ENCODE measurements at places on chromosomes 16 and 17. TPM values are rescaled to one million over a fixed set of nuclear protein-coding genes. Genes with fewer than 3 reads are reported as not detected.

- H3K36me3 ChIP-seq: no peaks in the 10 kb centered on the region
- no peak for DNase-seq
- no peak overlapping the region for H3K4me3 ChIP-seq
- no peak overlapping the region for H3K27ac ChIP-seq
- no peaks in the 10 kb centered on the region for H3K4me1 ChIP-seq
Measured at GRCh38 chr16:87033541-87034300, 283.5 kb downstream of the C16orf95 start.

DNA sequence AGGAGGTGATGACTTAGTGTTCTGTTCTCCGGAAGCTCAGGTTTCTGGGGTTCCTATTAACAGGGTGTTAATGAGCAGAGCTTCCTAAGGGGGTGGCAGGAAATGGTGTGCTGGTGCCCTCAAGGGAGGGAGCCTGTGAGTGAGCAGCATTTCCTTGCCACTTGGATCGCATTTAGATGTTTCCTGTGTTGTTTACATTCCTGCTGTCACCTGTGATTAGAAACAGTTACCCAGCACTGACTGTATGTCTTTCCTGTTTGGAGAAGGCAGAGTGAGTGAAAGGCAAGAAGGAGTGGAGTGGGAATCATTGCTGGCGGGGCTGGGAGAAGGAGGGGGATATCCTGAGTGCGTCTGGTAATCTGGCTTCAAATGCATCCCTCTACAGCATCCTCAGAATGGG lies 214.6 kb downstream of the CCDC182 start:
- DNase-seq: no peak
- H3K27me3 ChIP-seq: no peaks in the 10 kb centered on the region
- H3K4me3 ChIP-seq: no peak overlapping the region
- H3K36me3 ChIP-seq: no peaks in the 10 kb centered on the region
- peaks cover 17% of the 10 kb centered on the region for H3K4me1 ChIP-seq
- H3K27ac ChIP-seq: peak overlapping the region; percentile 56

DNA sequence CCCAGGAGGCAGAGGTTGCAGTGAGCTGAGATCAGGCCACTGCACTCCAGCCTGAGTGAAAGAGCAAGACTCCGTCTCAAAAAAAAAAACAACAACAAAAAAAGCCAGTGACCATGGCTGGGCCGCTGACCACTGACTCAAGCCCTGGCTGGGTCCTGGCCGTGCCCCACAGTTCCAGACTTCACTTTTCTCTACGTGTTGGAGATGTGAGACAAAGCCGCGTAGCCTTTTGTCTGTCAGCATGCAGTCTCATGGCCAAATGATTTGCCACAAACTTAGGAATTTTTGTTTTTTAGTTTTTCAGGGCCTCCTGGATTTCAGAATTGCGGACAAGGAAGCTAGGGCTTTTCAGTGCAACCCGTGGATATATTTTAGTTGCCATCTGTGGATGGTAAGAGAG lies 89.3 kb upstream of the CIBAR2 start:
- H3K36me3 ChIP-seq: no peaks in the 10 kb centered on the region
- H3K27me3 ChIP-seq: peaks cover 28% of the 10 kb centered on the region
- H3K4me3 ChIP-seq: no peak overlapping the region
- no peak for DNase-seq

GRCh38 chr16:31179747-31180459 lies at the start of gene FUS:
Gene FUS, plus strand, starts transcription at chr16:31180139. Its CDS starts 76 bp downstream, at chr16:31180215.
- peaks cover 47% of the 10 kb centered on the region for H3K4me1 ChIP-seq
- peak within 1 kb of the TSS; percentile 95 for H3K4me3 ChIP-seq

DNA sequence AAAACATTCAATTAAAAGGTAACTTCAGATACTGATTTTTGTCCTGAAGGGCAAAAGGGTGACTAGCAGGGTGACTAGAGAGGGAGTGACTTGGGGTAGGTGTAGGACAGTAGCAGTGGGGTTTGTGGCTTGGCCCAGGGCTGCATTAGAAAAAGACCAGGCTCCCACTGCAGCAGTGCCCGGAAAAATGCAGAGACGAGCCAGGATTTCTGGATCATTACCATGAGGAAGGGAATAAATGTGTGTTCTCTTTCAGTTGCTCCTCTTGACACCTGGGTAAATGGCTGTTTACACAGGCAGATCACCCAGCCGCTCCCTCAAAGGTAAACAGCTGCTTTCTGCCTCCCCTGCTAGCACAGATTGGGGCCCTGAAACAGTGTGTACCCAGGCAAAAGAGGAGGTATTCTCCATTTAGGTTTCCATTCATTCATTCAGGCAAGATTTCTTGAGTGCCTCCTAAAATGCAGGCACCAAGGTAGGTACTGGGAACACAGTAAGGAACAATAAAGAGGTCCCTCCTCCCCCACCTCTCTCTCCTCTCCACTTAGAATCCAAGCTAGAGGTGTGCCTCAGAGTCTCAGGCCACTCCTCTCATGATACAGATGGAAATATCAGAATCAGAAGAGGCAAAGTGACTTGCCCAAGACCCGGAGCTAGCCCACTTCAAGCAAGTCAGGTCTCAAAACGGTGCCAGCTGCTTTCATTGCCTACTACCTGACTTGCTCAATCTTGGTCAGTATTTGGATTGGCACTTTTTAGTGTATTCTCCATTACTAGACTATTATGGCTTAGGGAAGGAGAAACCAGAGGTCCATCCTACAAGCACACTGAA lies 15.2 kb upstream of the TOX3 start:
- no peaks in the 10 kb centered on the region for H3K36me3 ChIP-seq
- no peaks in the 10 kb centered on the region for H3K27me3 ChIP-seq
- H3K27ac ChIP-seq: no peak overlapping the region
- no peak for DNase-seq

- no peak for DNase-seq
- no peak overlapping the region for H3K27ac ChIP-seq
- no peaks in the 10 kb centered on the region for H3K27me3 ChIP-seq
- no peak overlapping the region for H3K4me3 ChIP-seq
- H3K36me3 ChIP-seq: peaks cover 8% of the 10 kb centered on the region
Measured at GRCh38 chr17:45093444-45094110, 32.5 kb downstream of the NMT1 start.

GRCh38 chr17:45119964-45120363 lies 12.4 kb downstream of the PLCD3 start:
- no peak for DNase-seq
- H3K4me3 ChIP-seq: no peak overlapping the region
- H3K36me3 ChIP-seq: no peaks in the 10 kb centered on the region
- H3K27me3 ChIP-seq: peaks cover 16% of the 10 kb centered on the region
- peaks cover 3% of the 10 kb centered on the region for H3K4me1 ChIP-seq
- no peak overlapping the region for H3K27ac ChIP-seq

DNA sequence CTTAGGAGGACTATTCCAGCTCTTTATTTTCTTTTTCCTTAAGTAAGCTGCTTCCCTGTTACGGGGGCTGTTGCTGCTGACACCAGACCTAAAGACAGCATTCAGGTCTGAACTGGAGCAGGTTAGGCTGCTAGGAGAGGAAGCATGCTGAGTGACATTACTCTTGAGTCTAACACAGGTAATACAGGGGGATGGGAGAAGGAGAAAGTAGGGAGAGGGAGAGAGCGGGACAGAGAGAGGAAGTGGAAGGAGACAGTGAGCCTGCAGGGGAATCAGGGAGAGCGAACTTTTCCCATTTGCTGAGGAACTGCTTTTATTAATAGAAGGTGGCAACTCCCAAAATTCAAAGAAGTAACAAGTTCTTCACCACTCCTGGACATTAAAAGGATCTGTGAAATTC lies 130.9 kb downstream of the PARN start:
- peaks cover 11% of the 10 kb centered on the region for H3K36me3 ChIP-seq
- peaks cover 27% of the 10 kb centered on the region for H3K4me1 ChIP-seq

DNA sequence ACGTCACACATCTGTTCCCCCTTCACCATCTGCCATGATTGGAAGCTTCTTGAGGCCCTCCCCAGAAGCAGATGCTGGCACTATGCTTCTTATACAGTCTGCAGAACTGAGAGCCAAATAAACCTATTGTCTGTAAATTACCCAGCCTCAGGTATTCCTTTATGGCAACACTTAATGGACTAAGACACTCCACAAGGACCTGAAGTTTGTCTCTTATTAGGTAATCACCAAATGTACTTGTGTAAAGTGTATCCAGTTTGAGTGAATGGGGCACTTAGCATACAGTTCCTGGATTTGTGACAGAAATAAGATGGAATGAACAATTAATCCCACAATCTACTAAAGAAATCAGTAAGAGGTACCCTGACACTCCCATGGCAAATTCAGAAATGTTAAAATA lies 105.3 kb downstream of the SLC39A11 start:
- DNase-seq: no peak
- H3K36me3 ChIP-seq: no peaks in the 10 kb centered on the region
- H3K4me1 ChIP-seq: peaks cover 7% of the 10 kb centered on the region

DNA sequence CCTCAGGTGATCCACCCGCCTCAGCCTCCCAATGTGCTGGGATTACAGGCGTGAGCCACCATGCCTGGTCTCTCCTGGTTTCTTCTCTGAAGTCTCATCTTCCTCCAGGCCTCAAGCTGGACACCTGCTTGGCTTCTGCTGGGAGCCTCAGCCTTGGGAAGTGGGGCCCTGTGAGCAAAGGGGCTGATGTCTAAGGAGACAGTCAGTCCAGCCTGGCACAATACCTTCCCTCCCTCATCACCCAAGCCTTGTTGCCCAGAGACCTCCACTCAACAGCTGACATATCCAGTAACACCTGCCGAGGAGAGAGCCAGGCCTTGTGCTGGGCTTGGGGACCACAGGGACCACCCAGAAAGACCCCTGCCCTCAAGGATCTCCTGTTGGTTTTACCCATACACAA lies 251.6 kb downstream of the GSG1L start:
- H3K4me3 ChIP-seq: no peak overlapping the region
- no peak overlapping the region for H3K27ac ChIP-seq
- H3K27me3 ChIP-seq: peaks cover 37% of the 10 kb centered on the region
- H3K36me3 ChIP-seq: no peaks in the 10 kb centered on the region
- H3K4me1 ChIP-seq: peaks cover 3% of the 10 kb centered on the region

DNA sequence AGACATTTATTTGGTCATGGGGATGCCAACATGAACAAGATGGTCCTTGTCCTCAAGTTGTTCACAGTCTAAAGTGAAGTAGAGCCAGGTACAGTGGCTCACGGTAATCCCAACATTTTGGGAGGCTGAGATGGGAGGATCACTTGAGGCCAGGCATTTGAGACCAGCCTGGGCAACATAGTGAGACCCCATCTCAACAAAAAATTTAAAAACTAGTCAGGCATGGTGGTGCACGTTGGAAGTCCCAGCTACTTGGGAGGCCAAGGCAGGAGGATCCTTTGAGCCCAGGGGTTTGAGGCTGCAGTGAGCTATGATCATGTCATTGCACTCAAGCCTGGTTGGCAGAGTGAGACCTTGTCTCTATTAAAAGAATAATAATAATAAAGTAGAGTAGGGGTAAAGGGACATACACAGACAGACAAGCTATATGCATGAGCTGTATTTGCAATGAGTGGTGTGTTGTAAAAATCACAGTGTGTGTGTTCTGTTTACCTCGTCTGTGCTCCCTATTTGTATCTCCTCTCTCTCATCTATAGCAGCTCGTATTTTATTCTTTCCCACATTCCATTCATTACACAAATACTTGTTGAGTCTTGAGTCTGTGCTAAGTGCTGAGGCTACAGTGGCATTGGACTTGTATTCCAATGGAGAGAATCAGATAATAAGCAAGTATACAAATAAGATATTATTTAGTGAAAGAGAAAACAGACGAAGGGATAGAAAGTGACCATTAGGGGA lies 73.9 kb upstream of the DHX40 start:
- H3K4me1 ChIP-seq: peaks cover 11% of the 10 kb centered on the region
- no peak for DNase-seq
- H3K27ac ChIP-seq: no peak overlapping the region
- H3K36me3 ChIP-seq: peaks cover 6% of the 10 kb centered on the region
- H3K4me3 ChIP-seq: no peak overlapping the region

GRCh38 chr16:54112451-54113206 lies 174.0 kb downstream of the IRX3 start:
- H3K36me3 ChIP-seq: peaks cover 14% of the 10 kb centered on the region
- H3K27me3 ChIP-seq: no peaks in the 10 kb centered on the region
- no peaks in the 10 kb centered on the region for H3K4me1 ChIP-seq
- no peak for DNase-seq

DNA sequence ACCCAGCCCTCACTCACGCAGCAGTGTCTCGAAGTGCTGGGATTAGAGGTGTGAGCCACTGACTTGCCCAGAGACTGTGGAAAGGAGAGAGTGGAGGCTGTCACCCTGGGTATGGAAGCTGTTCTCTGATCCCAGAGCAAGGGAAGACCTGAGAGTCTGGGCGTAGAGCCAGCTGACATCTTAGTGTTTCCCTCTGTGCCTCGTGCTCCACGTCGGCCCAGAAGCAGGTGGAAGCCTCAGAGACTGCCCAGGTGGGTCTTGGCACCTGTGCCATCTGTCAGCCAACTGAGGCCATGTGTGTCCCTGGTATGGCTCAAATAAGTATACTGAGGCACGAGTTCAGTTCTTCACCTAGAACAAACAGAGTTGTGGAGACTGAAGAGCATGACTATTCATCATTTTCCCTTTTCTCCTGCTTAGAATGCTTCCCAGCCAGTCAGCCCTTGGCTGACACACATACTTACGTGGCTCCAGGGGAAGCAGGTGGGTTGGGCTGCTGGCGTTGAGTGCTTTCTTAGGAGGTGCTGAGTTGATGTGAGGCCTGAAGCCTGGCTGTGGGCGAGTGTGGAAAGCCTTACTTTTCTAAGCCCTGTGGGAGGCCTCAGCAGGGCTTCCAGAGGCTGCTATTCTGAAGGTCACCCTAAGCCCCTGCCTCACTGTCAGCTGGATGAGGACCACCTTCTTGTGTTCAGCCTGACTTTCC lies 8.1 kb downstream of the CTRL start:
- no peak overlapping the region for H3K27ac ChIP-seq
- H3K36me3 ChIP-seq: no peaks in the 10 kb centered on the region

GRCh38 chr17:16910341-16910740 lies 61.6 kb downstream of the TNFRSF13B start:
- no peak for DNase-seq
- H3K4me3 ChIP-seq: no peak overlapping the region
- peaks cover 19% of the 10 kb centered on the region for H3K4me1 ChIP-seq
- H3K27me3 ChIP-seq: peaks cover 48% of the 10 kb centered on the region
- H3K36me3 ChIP-seq: peaks cover 4% of the 10 kb centered on the region
- no peak overlapping the region for H3K27ac ChIP-seq

- no peaks in the 10 kb centered on the region for H3K27me3 ChIP-seq
- no peak overlapping the region for H3K4me3 ChIP-seq
- peaks cover 4% of the 10 kb centered on the region for H3K36me3 ChIP-seq
Measured at GRCh38 chr17:37221865-37222264, 153.9 kb upstream of the C17orf78 start.

DNA sequence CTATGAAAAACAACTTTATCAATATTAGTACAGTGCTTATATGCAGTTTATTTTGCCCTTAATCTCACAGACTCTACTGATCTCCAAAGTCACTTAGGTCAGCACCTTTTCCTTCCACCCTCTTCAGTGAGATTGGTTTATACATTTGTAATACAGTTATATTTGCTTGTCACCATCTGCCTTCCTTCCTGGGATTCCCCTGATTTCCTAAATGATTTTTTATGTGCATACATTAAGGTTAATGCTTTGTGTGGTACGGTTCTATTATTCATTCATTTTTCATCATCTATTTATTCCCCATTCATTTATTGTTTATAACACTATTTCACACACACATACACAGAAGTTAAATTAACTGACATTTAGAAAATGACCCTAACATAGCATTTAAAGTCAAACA lies 419.8 kb upstream of the CDH11 start:
- H3K4me3 ChIP-seq: no peak overlapping the region
- H3K27ac ChIP-seq: no peak overlapping the region
- no peaks in the 10 kb centered on the region for H3K27me3 ChIP-seq
- H3K4me1 ChIP-seq: no peaks in the 10 kb centered on the region

Gene TAOK2
- total RNA-seq: 22.9 TPM

Gene C16orf89
- total RNA-seq: not detected

Gene SRRM2
- 1,285 TPM for total RNA-seq

Gene NCOR1
- total RNA-seq: 161 TPM

Gene RNF112
- 0.57 TPM for total RNA-seq

Gene HCRT
- total RNA-seq: not detected

Gene GNG13
- total RNA-seq: not detected

Gene CCDC154
- 3.6 TPM for total RNA-seq

Gene EVI2B
- total RNA-seq: 106 TPM

Gene CRYBA1
- not detected for total RNA-seq

Gene CETP
- total RNA-seq: 2.3 TPM
